SJSA1 (cell line): ENCODE measurements at places on chromosomes 4 and X. TPM values are rescaled to one million over a fixed set of nuclear protein-coding genes. Genes with fewer than 3 reads are reported as not detected.

The NCAPG gene
- 53.9 and 54.1 TPM in 2 replicates for total RNA-seq

DNA sequence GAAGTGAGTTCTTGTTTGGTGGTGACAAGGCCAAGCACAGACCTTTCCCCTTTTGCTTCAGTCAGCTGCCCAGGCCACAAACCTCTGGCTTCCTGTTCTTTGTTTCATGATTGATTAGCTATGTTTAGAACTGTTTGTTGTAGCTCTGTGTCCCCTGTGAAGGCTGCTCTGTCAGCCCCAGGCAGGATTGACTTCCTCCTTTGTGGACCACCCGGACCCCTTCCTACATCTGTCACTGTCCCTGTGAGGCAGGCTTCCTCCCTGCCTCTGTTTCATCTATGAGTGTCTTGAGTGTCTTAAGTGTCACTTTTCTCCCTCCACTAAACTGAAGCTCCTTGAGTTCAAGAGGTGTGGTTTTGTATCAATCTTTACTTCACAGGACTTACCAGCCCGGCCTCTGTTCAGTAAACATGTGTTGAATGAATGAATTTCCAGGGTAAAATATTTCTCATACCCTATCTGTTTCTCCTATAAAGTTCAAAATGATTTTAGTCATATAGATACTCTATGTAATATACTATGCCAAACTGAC, 83.5 kb downstream of the ZNF674 start:
- no peak for DNase-seq

DNA sequence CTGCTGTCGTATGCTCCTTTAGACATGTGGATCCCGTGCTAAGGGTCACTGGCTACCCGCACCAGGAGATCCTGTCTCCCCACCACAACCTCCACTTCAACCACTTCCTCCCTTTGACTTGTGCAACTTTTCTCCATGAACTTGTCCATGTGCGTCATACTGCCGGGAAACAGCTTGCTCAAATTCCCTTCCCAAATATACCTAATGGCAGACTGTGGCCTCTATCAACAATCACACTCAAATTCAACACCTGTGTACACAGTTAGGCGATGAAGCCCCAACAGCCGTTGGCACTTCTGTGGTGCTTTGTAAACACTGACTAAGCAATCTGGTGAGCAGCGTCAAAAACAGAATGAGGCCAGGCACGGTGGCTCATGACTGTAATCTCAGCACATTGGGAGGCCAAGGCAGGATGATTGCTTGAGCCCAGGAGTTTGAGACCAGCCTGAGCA, 49.5 kb downstream of the CD99L2 start:
- no peak for DNase-seq

DNA sequence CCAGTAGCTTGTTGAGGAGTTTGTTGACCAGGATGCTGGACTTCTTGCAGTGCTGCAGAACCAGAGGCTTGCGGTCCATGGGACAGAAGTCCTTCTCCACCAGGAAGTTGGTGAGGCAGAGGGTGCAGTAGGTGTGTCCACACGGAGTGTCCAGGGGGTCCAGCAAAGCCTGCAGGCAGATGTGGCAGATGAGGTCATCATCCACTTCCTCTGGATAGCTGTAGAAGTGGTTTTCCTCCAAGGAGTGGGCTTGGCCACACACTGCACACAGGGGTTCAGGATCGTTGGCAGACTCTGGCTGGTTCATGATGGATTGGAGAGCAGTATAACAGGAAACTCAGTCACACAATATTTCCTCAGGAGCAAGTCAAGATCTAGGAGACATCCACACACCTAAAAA, 17.6 kb downstream of the LNX1 start:
- no peak for DNase-seq

DNA sequence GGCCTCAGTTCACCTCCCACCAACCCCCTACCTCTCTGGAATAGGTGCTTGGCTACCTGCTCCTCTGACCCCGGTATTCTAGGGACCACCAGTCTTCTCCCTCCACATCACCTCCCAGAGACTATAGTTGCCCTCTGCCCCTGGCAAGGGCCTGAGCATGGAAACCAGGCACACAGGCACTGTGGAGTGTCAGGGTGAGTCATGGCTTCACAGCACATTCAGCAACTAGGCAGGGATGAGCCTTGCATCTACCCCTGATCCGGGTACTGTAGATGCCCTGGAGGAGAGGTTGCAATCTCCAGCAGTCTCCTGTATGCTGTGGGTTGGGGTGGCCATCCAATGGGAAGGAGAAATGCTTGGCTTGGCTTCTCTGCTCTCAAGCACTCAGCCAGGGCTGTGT, 472.7 kb downstream of the IDS start:
- DNase-seq: no peak

GRCh38 chr4:16993956-16994840, 95.8 kb upstream of the LDB2 start:
- peak; percentile 13 for DNase-seq
